CD4-positive, CD25-positive, alpha-beta regulatory T cell (primary cell): ENCODE measurements at places on chromosomes 2 and 18.

DNA sequence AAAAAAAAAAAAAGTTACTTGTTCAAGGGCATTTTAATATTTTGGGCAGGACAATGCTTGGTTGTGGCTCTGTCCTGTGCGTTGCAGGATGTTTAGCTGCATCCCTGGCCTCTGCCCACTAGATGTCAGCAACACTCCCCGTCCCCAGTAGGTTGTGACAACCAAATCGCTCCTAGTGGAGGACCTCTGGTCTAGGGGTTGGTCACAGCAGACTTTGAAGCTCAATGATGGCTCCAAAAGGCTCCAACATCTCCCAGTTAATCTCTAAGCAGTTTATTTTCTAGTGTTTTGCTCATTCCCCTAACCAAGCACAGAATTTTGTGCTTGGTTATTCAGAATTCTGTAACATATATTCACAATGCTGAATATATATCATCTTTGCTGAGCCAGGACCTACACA, 67.0 kb downstream of the CHRNA1 start:
- H3K4me1 ChIP-seq, result no peaks in the 10 kb centered on the region
- no peak overlapping the region for H3K27ac ChIP-seq
- H3K27me3 ChIP-seq, result no peaks in the 10 kb centered on the region
- no peak overlapping the region for H3K4me3 ChIP-seq
- DNase-seq, result peak; percentile 52

- no peak overlapping the region for H3K27ac ChIP-seq
- no peak for DNase-seq
- H3K4me1 ChIP-seq, result no peaks in the 10 kb centered on the region
These were observed 10.7 kb upstream of the CWC22 start for GRCh38 chr2:180017784-180018183.

DNA sequence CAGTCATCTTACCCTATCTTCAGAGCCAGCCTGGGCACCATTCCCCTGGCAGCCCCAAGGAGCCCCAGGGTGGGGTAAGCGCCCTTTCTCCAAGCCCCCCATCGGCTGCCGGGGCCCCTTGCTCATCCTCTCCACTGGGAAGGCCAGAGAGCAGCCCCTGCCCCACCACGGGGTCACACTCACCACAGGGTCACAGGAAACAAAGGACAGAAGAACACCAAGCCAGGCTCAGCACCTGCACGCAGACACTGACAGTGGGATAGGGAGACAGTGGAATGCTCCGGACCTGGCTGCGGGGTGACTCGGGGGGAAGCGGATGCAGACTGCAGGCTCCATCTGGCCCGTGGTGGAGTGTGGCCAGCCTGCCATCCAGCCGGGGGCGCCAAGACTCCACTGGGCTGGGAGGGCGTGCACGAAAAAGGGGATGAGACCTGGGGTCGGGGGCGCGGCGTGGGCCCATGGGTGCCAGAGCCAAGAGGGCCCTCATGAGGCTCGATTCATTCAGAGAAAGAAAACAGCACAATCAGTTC, 21.1 kb downstream of the HDAC4 start:
- H3K36me3 ChIP-seq, result no peaks in the 10 kb centered on the region
- no peak overlapping the region for H3K4me3 ChIP-seq
- peaks cover 20% of the 10 kb centered on the region for H3K4me1 ChIP-seq
- peak; percentile 1 for DNase-seq
- no peak overlapping the region for H3K27ac ChIP-seq

- no peak overlapping the region for H3K4me3 ChIP-seq
- no peak for DNase-seq
- no peaks in the 10 kb centered on the region for H3K36me3 ChIP-seq
- H3K4me1 ChIP-seq, result no peaks in the 10 kb centered on the region
These were observed 100.7 kb downstream of the NUP35 start for GRCh38 chr2:183224948-183225347.

- no peaks in the 10 kb centered on the region for H3K36me3 ChIP-seq
- no peak overlapping the region for H3K4me3 ChIP-seq
- H3K27me3 ChIP-seq, result no peaks in the 10 kb centered on the region
- H3K4me1 ChIP-seq, result no peaks in the 10 kb centered on the region
- H3K27ac ChIP-seq, result no peak overlapping the region
- no peak for DNase-seq
These were observed 158.6 kb upstream of the THUMPD2 start for GRCh38 chr2:39937621-39938020.

DNA sequence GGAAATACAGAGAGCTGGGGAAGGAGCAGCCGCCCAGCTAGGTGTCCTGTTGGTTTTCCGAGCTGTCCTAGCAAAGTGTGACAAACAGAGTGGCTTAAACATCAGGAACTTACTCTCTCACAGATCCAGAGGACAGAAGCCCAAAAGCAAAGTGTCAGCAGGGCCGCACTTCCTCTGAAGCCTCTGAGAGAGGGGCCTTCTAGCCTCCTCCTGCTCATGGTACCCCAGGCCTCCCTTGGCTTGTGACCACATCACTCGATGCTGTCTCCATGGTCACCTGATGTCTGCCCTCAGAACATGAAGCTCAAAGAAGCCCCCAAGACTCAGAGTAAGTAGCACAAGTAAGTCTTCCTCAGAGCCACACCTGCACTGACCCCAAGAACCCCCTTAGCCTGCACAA, 650.5 kb upstream of the ID2 start:
- H3K27me3 ChIP-seq, result no peaks in the 10 kb centered on the region
- H3K27ac ChIP-seq, result no peak overlapping the region
- H3K4me1 ChIP-seq, result no peaks in the 10 kb centered on the region
- no peak overlapping the region for H3K4me3 ChIP-seq
- no peak for DNase-seq

GRCh38 chr18:12092398-12093229, 1.0 kb upstream of the ANKRD62 start:
- no peak overlapping the region for H3K4me3 ChIP-seq
- H3K4me1 ChIP-seq, result no peaks in the 10 kb centered on the region
- H3K27me3 ChIP-seq, result no peaks in the 10 kb centered on the region

- DNase-seq, result no peak
- H3K4me3 ChIP-seq, result no peak overlapping the region
- no peak overlapping the region for H3K27ac ChIP-seq
- peaks cover 32% of the 10 kb centered on the region for H3K4me1 ChIP-seq
- no peaks in the 10 kb centered on the region for H3K36me3 ChIP-seq
- H3K27me3 ChIP-seq, result no peaks in the 10 kb centered on the region
These were observed 180.2 kb downstream of the ANAPC1 start for GRCh38 chr2:111703759-111704158.

- H3K27me3 ChIP-seq, result no peaks in the 10 kb centered on the region
- no peak overlapping the region for H3K27ac ChIP-seq
- H3K36me3 ChIP-seq, result no peaks in the 10 kb centered on the region
These were observed 51.4 kb downstream of the MARCO start for GRCh38 chr2:118993392-118993752.

- H3K27me3 ChIP-seq, result no peaks in the 10 kb centered on the region
- no peak for DNase-seq
- peaks cover 5% of the 10 kb centered on the region for H3K4me1 ChIP-seq
- no peak overlapping the region for H3K4me3 ChIP-seq
These were observed 118.8 kb downstream of the MGAT5 start for GRCh38 chr2:134372611-134373131.

GRCh38 chr2:126784621-126785020, 114.1 kb upstream of the TEX51 start:
- H3K27ac ChIP-seq, result no peak overlapping the region
- no peaks in the 10 kb centered on the region for H3K4me1 ChIP-seq
- no peak overlapping the region for H3K4me3 ChIP-seq

GRCh38 chr2:15800495-15801329, 139.6 kb upstream of the MYCN start:
- no peaks in the 10 kb centered on the region for H3K27me3 ChIP-seq
- no peak overlapping the region for H3K4me3 ChIP-seq
- no peak for DNase-seq
- H3K4me1 ChIP-seq, result no peaks in the 10 kb centered on the region

- no peak for DNase-seq
- no peaks in the 10 kb centered on the region for H3K36me3 ChIP-seq
- no peaks in the 10 kb centered on the region for H3K27me3 ChIP-seq
- H3K27ac ChIP-seq, result no peak overlapping the region
- no peaks in the 10 kb centered on the region for H3K4me1 ChIP-seq
- H3K4me3 ChIP-seq, result no peak overlapping the region
These were observed 27.8 kb upstream of the NETO1 start for GRCh38 chr18:72895548-72895947.

DNA sequence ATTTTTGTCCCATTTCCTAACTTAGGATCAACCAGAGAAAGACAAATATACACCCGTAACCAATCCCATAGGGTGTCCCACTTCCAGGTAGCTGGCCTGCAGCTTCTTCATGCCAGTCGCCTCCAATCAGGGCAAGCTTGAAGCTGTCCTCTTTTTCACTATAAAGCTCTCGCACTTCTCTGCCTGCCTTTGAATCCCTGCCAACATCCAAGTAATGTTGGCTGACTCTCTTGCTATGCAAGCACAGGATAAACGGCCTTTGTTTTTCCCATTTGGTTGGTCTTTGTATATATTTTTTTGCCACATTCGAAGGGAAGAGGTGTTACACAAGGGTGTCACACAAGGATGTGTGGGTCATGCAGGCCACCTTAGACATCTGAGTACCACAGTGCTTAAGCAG, 388.8 kb downstream of the CBLN2 start:
- no peak overlapping the region for H3K4me3 ChIP-seq
- H3K4me1 ChIP-seq, result no peaks in the 10 kb centered on the region
- H3K36me3 ChIP-seq, result no peaks in the 10 kb centered on the region

DNA sequence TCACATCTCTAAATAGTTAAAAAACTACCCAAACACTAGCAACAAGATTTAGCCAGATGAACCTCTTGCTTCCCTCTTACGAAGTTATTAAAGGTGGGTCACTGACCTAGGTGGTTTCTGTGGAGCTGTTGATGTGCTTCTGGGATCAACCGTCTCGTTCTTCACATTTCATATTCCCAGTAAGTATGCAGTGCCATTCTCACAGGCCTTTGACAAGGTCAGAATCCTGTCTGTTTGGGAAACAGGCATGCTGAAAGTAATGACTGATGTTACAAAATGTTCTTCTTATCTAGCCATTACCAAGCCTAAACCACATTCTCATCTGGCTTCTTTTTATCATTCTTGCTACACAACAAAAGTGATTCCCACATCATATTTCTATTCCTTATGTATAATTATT, 70.3 kb downstream of the WDR7 start:
- no peak overlapping the region for H3K4me3 ChIP-seq
- peaks cover 10% of the 10 kb centered on the region for H3K36me3 ChIP-seq
- H3K27me3 ChIP-seq, result no peaks in the 10 kb centered on the region
- peaks cover 5% of the 10 kb centered on the region for H3K4me1 ChIP-seq
- no peak for DNase-seq

GRCh38 chr2:45269149-45269793, 260.0 kb upstream of the SIX2 start:
- no peaks in the 10 kb centered on the region for H3K36me3 ChIP-seq
- peaks cover 4% of the 10 kb centered on the region for H3K27me3 ChIP-seq
- DNase-seq, result no peak

- DNase-seq, result no peak
- no peaks in the 10 kb centered on the region for H3K36me3 ChIP-seq
- no peak overlapping the region for H3K4me3 ChIP-seq
- H3K27ac ChIP-seq, result no peak overlapping the region
- H3K4me1 ChIP-seq, result no peaks in the 10 kb centered on the region
These were observed 11.5 kb upstream of the KCNE4 start for GRCh38 chr2:223040527-223040926.

DNA sequence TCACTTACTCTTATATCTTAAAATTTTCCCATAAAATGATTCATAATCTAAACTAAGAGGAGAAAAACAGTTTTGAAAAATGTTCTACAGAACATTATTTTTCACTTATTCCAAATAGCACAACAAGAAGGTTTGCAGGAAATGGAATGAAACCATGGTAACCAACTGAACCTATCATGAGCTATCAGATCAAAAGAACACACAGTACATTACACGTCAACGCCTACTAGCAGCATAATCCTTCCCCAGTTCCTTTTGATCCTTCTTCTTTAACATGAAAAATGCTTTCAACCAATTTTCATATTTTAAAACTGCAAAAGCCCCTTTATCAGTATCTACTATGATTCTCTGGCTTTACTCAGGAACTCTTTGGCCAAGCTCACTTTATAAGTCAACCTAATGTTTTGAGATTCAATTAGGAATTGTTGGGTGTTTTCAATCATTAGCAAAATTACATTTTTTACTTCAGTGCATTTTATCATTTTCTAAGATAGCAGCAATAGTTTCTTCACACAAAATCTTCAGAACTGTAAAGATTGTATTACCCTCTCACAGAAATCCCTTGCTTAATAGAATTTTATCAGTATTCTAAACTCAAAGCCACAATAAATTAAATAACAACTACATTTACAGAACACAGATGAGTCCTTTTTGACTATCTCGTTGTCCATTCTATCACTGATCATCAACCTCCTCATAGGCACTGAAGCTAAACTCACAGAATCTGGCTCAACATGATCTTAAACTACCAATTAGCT, 102.5 kb downstream of the CHN1 start:
- peak overlapping the region; percentile 69 for H3K27ac ChIP-seq
- peaks cover 10% of the 10 kb centered on the region for H3K4me1 ChIP-seq
- H3K4me3 ChIP-seq, result peak overlapping the region; percentile 49
- peak; percentile 61 for DNase-seq
- no peaks in the 10 kb centered on the region for H3K27me3 ChIP-seq
- no peaks in the 10 kb centered on the region for H3K36me3 ChIP-seq

- no peaks in the 10 kb centered on the region for H3K4me1 ChIP-seq
- H3K4me3 ChIP-seq, result no peak overlapping the region
- DNase-seq, result no peak
- no peak overlapping the region for H3K27ac ChIP-seq
These were observed 86.9 kb downstream of the RDH14 start for GRCh38 chr2:18473241-18474181.

DNA sequence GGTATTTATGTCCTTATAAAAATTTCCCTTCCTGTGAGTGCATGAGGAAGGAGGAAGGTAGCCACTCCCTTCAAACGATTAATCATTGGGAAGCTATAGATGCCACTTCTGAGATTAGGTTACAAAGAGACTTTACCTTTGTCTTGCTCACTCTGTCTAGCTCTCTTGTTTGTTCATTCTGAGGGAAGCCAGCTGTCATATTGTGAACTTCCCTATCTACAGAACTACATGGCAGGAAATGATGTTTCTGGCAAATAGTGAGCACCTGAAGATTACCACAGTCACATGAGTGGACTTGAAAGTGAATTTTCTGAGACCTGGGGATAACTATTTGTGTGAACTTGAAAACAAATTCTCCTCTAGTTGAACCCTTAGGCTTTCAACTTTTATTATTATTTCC, 776.8 kb downstream of the CCDC85A start:
- no peaks in the 10 kb centered on the region for H3K4me1 ChIP-seq
- no peak overlapping the region for H3K4me3 ChIP-seq
- no peaks in the 10 kb centered on the region for H3K36me3 ChIP-seq
- no peaks in the 10 kb centered on the region for H3K27me3 ChIP-seq
- H3K27ac ChIP-seq, result no peak overlapping the region

DNA sequence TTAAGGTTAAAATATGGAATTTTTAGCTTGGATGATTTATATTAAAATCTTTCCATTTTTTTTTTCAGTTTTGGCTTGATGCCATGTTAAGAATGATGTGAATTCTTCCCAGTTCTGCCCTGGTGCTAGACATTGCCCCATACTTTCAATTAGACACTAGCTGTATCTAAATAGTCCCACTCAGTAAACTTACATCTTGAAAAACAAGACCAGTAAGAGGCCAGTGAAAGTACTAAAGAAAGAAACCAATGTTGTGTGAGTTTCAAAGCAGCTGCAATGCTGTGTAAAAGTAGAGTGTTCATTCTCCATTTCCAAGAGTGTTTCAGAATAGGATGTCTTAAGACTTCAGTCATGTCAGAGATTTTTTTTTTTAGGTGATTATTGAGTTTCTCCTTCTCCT, 40.0 kb upstream of the CYBRD1 start:
- peaks cover 27% of the 10 kb centered on the region for H3K36me3 ChIP-seq
- no peaks in the 10 kb centered on the region for H3K27me3 ChIP-seq
- H3K4me3 ChIP-seq, result no peak overlapping the region
- H3K27ac ChIP-seq, result no peak overlapping the region
- peaks cover 10% of the 10 kb centered on the region for H3K4me1 ChIP-seq
